Renal pelvis (tissue), 12 donors: ENCODE measurements at places on chromosomes 4 and X.
A peak's percentile ranks its signal among the peaks of the same experiment; 100 is the strongest.

DNA sequence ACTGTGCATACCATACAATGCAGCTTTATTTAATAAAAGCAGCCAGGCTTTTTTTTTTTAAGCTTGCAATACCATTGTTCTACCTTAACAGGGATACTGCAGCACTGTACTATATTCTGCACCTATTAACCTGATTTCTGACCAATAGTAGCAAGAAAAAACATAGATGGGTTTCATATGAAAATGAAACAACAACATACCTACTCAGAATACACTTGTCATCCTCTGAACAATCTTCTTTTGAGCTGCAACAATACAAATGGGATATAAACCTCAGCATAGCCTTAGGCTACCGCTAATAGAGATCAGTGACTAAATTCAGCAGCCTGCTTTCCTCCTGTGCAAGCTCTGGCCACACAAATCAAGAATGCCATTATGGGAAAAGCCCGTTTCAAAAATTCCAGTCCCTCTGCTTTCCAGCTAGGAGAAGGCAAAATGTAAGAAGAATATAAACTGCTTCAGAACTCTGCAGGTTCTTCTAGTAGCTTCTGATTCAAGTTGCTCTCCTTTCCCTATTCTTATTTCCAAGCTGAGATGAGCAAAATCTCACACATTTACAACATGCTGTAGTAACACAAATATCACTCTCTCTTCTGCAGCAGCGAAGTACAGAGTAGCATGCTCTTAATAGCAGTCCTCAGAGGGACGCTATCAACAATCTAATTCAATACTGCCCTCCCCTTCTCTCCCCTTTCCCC, 143.4 kb downstream of the KLHL13 start:
- DNase-seq, result no peak

DNA sequence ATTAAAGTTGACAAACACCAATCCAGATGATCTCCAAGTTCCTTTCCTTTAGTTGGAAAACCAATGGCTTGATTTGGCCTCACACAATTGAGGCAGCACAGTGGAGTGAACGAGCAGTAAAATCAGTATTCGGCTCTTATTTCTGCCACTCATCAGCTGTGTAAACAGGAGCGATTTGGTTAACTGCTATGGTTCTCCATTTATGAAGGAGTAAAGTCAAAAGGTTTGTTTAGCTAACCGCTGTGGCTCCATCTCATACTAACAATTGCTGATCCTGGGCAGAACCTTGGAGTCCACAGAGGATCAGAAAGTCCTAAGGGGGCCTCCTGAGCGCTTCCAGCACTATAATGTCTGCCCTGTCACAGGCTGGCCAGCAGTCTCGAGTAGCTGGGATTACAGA, 54.5 kb upstream of the EXOC1L start:
- DNase-seq, result no peak

DNA sequence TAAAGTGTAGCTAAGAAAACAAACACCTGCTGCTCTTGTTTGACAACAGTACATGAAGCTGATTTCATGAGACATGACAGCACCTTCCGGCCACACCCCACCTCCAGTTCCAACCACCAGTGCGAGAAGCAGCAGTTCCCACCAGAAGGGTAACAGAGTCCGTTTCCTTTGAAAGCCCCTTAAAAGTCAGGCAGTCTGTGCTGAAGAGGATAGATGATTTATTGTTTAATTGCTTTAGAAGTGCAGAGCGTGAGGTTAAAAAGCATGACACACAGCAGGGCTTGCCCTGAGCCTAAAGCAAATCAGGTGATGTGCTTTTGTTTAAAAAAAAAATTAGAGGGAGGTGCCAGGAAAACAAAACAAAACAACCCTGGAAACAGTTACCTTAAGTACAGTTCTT, 82.6 kb downstream of the HADH start:
- DNase-seq, result no peak

- no peak for DNase-seq
Measured at GRCh38 chr4:166585491-166585890, 648.8 kb downstream of the SPOCK3 start.

DNA sequence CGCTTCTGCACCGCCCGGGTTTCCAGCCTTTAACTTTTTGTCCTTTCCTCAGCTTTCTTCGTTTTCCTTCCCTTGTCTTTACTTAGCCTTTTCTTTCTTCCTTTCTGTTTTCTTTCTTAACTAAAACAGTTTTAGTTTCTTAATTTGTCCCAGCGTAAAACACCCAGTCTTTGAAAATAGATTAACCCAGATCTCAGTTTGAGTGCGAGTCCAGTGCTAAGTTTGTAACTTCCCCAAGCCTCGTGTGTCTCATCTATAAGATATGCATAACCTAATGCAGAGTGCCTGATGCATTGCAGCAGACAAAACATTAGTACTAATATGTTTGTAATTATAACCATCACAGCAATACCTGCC, 460 bp upstream of the GEMIN8 start:
- no peak for DNase-seq

GRCh38 chrX:19190902-19191301, 68.6 kb upstream of the ADGRG2 start:
- no peak for DNase-seq

- DNase-seq, result peak; percentile 66
Measured at GRCh38 chr4:7192252-7193029, at the start of gene SORCS2. Gene SORCS2, plus strand, starts transcription at chr4:7192538.

DNA sequence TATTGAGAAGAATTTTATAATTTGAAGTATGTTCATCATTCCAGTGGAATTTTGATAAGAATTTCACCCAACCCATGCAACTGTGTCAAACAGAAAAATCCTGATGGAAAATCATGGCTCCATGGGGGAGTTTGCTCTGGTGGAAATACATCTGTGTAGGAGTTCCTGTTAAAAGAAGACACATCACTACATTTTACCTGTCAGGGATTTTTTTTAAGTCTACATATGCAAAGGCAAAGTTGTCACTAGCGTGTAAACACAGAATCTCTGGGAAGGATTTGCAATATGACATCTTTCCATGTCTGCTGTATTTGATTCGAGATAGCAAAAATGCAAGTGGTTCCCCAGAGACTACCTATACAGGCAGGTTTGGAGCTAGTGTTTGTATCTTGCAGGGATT, 581.0 kb downstream of the KCNIP4 start:
- no peak for DNase-seq

GRCh38 chrX:121307449-121307848, 260.0 kb downstream of the GLUD2 start:
- DNase-seq, result no peak

GRCh38 chr4:166625018-166625637, 609.2 kb downstream of the SPOCK3 start:
- DNase-seq, result no peak

DNA sequence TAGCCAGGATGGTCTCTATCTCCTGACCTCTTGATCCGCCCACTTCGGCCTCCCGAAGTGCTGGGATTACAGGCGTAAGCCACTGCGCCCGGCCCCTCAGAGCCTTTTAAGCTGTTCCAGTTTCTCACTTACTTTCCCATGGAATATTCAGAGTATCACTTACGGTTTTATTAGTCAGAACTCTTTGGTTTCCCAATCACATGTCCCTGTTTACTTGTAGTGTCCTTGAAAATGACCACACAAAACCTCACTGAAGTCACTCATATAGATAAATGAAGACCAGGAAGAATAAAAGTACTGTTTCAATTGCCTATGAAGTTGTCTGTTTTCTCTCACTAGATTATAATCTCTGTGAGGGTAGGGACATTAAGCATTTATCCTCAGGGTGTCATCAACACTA, 217.2 kb upstream of the HCCS start:
- no peak for DNase-seq

DNA sequence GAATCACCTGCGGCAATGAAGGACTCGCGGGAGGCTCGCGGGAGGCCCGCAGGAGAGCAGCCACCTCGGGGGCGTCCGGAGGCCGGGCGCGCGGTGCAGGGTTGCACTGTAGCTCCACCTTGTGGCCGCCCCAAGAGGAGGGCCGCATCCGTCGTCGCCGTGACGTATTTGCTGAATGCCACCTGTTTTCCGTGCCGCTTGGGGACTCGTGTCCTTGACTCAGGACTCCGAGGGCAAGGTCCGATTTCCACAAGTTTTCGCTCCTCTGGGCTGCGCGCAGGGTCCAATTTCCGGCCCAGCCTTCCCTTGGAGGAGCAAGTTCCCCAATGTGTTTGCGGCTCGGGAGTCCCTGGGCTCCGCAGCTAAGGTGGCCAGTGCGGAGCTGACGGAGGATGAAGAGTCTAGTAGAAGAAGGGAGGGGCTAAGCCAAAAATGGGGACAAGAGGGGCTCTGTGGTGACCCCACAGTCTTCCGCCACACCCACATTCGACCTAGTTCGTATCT, 10.7 kb upstream of the DLG3 start:
- no peak for DNase-seq

DNA sequence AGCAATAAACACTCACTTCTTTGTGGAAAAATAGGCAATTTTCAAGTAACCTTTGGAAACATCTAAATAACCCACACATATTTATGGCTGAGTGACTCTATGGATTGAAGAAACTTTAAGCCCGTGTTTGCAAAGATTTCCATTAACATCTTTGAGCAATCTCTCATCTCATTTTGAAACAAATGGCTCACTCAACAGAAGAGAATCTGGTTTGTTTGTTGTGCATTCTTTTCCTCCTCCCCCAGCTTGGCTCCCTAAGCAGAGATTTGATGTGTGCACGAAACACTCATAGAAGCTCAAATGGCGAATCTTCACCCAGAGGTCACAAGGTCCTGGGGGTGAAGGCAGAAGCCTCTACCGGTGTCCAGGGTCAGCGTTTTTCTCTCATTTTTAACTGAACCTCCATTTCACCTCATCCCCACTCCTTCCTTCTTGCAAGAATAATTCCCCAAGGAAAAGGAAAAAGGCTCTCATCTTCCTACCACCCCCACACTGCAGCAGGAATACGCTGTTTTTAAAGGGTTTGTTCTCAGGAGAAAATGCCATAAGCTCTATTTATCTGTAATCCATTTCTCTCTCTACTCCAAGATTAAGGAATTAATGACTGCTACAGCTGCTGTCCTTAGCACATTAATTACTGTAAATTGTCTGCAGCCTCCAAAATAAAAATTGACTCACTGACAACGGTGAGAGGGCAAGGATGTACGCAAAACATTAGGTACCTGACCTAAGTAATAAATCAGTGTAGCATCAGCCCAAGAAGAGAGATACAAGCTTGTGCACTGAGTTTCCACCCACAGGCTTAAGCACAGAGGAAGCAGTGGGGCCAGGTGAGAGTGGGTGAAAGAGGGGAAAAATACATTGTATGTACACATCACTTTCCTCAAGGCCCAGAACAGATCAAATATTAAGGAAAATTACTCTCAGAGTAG, 307.6 kb upstream of the NOCT start:
- DNase-seq, result no peak

GRCh38 chrX:48713847-48714246, 17.3 kb downstream of the SUV39H1 start:
- no peak for DNase-seq

DNA sequence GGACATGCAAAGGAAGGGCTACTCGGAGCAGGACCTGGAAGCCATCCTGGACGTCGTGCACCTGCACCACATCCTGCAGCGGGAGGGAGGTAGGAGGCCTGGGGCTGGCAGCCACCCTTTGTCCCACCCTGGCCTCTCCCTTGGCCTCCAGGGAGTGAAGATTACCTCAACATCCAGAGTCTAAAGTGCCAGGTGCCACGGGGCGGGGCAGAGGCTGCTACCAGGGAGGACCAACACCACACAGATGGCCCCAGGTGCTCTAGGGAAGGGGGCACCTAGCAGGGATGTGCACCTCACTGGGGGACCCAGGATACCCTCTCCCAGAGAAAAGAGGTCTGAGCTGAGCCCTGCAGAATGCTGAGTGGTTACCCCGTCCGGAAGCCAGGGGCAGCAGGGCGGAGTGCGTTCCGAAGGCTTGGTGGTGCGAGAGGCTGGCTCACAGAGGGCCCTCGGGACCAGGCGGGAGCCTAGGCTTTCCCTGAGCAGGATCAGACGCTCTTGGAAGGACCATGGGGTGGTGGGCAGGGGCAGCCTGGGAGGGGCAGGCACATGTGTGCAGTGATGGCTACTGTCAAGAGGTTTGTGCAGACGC, 16.1 kb downstream of the ABCD1 start:
- DNase-seq, result no peak

GRCh38 chrX:57918750-57919436, 8.6 kb upstream of the ZXDA start:
- no peak for DNase-seq

DNA sequence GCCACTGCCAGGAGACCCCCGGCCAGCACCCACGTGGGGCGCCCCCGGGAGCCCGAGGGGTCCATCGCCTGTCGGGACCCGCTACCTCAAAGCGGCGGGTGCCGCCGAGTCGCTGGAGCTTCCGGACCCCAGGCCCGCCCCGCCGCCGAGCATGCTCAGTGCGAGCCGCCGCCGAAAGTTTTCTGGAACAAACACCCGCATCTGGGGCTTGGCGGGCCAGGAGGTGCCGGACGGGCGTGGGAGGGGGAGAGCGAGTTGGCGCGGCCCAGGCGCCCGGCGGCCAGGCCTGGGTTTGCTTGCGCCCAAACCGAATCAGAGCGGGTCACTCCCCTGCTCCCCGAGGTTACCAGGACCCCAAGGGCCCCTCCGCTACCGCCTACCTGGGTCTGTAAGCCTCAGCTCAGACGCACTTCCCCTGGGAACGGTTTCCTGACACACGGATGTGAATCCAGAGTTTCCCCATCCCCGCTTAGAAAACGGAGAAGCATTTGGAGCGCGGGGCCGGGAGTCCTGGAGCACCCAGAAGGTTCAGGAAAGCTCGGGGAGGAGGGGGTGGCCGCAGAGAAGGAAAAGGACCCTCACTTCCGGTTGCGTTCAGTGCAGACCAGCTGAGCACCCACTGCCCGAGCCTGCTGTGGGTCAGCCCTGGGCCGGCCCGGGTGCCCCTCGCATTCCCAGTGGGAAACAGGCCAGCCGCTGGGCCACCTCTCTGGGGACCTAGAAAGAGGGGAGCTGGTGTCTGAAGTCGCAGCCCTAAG, at the start of gene EVC2:
TSS of gene EVC2 (minus strand) at position 111 of the 758 bp plus-strand sequence. CDS start at position 65, 46 bp downstream.
- DNase-seq, result peak; percentile 54

DNA sequence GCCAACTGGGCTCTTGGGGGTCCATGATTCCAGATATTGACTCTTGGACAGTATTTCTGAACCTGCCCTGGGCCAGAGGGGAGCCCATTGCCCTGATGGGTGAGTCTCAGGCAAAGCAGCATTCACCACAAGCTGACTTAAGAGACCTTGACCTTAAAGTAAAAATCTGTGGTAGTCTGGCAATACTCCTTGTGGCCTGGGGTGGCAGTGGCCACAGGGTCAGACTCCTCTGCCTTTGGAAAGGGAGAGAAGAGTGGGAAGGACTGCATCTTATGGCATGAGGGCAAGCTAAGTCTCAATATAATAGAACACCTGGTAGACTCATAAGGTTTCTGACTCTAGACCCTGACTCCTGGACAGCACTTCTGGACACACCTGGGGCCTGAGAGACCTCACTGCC, 340.3 kb upstream of the MAD2L1 start:
- DNase-seq, result no peak

GRCh38 chr4:185467101-185467500, 4.4 kb downstream of the CCDC110 start:
- no peak for DNase-seq

GRCh38 chr4:101348367-101348827, 1.1 kb upstream of the PPP3CA start:
- peak; percentile 23 for DNase-seq
